ENCODE measurements at places on chromosomes 1 and 21.

DNA sequence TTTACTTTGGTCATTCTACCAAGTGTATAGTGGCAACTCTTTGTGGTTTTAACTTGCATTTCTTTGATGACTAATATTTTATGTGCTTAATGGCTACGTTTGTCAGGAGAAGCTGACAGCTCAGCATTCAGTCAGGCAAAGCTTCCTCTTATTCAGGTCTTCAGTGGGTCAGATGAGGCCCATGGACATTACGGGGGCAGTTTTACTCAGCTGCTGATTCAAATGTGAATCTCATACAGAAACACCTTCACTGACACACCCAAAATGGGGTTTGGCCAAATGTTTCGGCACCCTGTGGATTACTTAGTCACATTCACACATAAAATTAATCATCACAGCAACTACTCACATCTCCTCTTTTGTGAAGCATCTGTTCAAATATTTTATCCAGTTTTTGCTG is 104.9 kb upstream of the PLD5 start:
- DNase-seq, result no peak

- no peak for DNase-seq
Measured at GRCh38 chr1:65691972-65692371, 100.7 kb upstream of the PDE4B start.

GRCh38 chr21:46021978-46022544 is 40.5 kb downstream of the COL6A1 start:
- DNase-seq, result no peak

DNA sequence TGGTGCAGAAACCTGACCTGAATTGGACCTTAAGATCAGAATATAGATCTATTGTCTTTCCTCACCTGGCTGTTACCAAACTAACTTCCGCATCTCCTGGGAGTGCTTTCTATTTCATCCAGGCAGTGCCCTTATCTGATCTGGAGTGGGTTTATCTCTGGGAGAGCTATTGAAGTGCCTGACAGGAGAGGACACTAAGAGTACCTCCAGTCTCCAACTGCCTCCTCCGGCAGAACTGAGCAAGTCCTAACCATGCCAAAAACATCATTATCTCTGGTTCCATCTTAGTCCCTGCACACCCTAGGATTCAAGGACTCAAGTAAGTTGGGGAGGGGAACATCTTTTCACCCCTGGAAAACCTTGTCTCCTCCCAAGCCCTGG is 12.4 kb upstream of the KCNJ15 start:
- DNase-seq, result no peak

GRCh38 chr1:226425431-226426031 is 17.6 kb upstream of the PARP1 start:
- no peak for DNase-seq

- DNase-seq, result no peak
Measured at GRCh38 chr1:20366463-20367115, 75.9 kb downstream of the VWA5B1 start.

DNA sequence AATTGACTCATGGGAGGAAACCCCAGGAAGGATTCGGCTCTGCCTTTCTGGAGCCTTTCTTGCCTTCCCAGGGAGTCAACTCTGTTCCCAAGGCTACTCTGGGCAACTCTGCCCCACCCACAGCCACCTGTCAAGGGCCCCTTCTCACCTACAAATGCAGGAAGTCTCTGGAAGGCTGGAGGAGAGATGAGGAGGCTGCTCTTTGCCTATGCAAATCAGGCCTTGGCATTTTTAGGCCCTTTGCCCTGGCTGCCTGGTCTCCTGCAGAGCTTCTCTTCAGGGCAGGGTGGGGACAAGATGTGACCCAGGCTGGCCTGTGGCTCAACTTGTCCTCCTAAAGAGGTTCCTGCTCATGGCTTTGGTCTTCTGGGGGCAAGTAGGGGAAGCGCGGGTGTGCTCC is 5.4 kb downstream of the SLC6A9 start:
- no peak for DNase-seq

DNA sequence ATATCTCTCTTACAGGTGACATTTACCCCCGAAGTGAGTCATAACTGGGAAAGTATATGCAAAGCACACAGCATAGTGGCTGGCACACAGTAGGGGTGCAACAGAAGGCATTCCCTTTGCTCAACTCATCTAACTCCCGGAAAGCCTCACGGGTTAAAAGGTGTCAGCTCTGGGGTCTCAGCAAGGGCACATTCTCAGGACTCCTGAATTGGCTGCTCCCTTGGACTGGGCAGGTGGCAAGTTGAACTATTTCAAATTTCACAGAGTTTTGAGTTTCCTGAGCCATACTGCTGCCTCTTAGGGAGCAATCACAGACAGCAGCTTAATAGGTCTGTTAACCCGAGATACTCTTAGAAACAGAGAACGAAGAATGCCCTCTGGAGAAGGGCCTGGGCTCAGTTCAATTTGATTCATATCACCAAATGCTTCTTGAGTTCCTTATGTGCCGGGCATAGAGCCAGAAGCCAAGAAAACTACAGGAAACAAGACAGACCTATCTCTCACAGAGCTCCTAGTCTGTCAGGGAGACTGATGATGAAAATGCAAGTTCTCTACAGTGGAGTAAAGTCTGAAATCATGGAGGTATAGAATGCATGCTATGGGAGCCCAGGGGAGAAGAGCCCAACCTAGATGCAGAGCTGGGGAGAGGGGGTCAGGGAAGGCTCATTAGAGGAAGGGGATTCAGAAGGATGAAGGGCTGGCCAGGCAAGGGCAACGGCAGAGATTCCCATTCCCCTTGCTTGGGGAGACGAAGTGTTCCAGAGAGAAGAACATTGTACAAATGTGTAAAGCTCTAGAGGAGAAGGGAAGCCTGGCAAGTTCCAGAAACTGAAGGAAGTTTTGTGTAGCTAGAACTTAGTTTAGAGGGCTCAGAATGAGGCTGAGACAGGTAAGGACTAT is 143.9 kb upstream of the HMGB4 start:
- DNase-seq, result no peak

- DNase-seq, result no peak
Measured at GRCh38 chr1:37448691-37449417, 25.5 kb upstream of the ZC3H12A start.

DNA sequence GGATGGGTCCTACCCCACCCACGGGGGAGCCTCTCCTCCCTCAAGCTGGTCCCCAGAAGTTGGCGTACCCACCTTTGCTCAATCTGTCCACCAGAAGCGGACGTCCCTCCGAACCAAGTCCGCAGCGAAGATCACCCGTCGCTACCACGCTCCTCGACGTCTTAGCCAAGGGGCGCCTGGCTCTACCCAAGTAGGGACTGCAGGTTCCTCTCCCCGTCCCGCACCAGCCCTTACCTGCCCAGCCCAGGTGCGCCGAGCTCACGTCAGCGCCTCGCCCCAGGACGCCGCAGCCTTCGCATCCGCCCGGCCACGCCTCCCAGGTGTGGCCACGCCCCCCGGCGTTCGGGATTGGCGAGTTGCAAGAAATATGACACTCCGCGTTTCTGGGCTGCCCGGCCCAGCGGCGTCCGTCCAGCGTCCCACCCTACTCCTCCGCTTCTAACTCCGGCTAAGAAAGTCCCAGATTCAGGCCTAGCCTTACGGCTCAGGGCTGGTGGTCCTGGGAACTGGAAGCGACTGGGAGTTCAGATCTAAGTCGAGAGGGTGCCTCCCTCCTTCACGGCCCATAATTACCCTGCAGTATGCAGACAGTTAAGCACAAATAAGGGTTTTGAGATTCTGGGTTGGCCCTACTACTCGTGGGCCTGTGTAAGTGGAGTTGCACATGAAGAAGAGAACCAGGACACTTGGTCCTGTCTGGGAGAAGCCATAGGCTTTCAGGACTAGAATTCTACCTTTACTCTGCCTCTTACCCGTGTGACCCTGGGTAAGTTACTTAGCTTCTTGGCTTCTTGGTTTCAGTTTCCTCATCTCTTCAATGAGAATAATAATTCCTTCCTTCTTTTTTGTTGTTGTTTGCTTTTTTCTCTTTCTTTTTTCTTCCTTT is at the start of gene IRF6:
TSS of gene IRF6 (minus strand) at position 268 of the 886 bp plus-strand sequence. CDS start 4,729 bp downstream, outside the sequence.
- DNase-seq, result no peak

- no peak for DNase-seq
Measured at GRCh38 chr1:65258106-65258505, 51.2 kb upstream of the DNAJC6 start.

DNA sequence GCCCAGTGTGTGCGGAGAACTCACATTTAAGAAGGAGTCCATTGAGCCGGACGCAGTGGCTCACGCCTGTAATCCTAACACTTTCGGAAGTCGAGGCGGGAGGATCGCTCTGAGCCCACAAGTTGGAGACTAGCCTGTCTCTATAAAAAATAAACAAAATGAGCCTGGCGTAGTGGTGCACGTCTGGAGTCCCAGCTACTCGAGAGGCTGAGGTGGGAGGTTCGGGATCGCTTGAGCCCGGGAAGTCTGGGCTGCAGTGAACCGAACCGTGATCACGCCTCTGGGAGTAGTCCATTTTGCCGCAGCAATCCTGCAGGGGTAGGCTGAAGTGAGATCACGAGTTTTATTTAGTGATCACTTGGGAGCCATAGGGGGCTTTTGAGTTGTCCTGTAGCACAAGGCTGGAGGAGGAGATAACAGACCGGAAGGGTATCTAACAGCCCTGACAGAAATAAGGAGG is 497 bp upstream of the FUCA1 start:
- no peak for DNase-seq

- DNase-seq, result no peak
Measured at GRCh38 chr21:35232545-35233176, 183.6 kb upstream of the RUNX1 start.

Measured in NCI-H1417 treated with DMSO at 0.1 percent for 48 hours (cell line).